HS-27A (cell line): ENCODE measurements at places on chromosomes 11 and 22.

- no peak for DNase-seq
Observed at GRCh38 chr11:13053255-13053917, 44.3 kb downstream of the RASSF10 start.

DNA sequence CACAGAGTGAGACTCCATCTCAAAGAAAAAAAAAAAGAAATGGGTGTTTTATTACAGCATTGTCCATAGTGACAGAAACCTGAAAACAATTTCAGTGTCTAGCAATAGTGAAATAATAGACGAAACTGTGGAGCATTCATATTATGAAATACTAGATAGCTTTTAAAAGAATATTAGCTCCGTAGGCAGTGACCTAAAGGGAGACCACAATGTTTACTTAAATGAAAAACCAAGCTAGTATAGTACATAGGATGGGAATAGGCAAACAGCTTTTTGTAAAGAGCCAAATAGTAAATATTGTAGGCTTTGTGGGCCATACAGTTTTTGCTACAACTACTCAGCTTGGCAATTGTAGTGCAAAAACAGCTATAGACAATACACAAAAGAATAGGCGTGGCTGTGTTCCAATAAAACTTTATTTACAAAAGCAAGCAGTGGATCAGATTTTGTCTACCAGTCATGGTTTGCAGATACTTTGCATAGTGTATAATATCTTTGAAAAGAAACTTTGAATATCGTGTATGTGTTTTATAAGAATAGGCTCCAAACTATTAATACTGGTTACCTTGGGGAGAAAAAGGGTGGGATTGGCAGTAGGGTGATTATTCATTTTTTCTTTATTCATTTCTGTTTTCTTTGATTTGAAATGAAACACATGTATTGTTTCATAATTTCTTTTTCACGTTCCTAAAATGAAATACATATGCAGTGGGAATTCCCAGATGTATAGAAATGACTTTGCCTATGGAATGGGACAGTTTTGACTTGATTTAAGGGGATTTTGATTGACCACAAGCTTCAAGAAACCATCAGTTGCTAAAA is 50.7 kb downstream of the PRR5L start:
- no peak for DNase-seq

DNA sequence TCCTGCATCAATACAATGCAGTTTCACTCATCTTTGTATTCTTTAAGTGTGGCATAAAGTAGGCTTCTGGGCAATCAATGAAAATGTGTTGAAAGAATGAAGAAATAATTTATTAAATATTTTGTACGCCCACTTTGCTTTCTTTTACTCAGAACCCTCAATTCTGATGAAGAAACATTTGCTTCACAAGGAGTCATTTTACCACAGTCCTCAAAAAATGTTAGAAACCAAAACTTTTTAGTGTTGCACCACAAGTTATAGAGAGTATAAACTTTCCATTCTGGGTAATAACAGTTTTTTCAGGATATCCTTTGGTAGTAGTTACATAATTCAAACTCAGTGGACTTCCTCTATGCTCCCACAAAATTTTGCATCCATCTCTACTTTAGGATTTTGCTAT is 360.5 kb downstream of the DLG2 start:
- no peak for DNase-seq

DNA sequence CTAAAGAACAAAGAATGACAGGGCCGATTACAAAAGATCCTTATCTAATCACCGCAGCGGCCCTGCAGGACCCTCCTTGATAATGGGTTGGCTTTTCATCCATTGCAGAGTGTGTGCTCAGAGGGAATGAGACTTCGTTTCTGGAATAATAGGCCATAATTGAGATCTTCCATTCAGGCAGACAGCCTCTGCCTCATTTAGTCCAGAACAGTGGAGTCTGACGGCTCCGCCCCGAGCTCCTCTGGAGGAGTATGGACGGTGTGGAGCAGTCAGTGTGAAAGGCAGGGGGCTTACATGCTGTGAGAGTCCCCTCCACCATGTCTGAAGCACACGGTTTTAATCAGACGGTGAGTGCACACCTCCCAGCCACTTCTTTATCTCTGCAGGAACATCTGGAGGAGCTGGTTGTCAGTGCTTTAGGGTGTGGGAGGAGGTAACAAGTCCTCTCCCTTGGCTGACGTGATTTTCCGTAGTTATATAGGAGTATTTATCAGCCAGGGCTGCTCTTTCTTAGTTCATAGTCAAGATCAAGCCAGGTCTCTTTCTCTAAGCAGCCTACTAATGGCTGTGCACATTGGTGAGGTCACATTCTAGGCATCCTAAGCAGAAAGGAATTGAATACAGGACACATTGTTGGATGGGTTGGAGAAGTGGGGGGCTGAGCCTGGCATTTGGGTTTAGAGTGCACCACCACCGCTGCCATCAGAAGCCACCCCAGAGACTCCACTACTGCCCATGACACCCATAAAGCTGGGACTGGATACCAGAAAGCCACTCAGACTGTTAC is 1477.9 kb downstream of the TBC1D22A start:
- no peak for DNase-seq

- DNase-seq = no peak
Observed at GRCh38 chr11:9203691-9204311, 61.3 kb downstream of the DENND5A start.

DNA sequence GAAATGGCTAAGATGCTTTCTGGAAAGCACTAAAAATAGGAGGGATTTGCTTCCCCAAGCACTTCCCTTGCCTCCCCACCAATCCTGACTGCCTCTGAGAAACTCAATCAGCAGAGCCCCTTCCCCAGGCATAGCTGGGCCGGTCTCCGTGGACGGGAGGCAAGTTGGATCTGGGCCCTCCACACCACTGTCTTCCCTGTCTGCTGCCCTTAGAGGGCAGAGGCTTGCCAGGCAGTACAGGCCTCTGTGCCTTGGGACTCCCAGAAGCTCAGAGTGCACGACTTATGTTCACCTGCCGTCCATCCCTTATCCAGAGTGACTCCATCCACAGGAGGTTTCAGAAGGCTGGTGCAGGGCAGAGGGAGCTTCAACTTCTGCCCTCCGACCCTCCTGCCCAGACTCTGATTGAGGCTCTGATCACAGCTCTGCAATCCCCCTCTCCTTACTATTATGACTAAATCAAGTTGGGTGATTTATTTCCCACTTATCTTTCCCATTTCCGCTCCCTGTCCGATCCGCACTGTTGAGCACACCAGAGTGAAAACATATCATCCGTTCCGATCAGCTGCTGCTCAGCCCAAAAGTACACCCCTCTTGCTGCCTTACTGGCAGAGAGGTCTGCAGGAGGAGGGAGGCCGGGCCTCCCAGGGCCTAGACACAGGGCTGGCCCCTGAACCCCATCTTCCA is 71.8 kb downstream of the DSCAML1 start:
- no peak for DNase-seq

DNA sequence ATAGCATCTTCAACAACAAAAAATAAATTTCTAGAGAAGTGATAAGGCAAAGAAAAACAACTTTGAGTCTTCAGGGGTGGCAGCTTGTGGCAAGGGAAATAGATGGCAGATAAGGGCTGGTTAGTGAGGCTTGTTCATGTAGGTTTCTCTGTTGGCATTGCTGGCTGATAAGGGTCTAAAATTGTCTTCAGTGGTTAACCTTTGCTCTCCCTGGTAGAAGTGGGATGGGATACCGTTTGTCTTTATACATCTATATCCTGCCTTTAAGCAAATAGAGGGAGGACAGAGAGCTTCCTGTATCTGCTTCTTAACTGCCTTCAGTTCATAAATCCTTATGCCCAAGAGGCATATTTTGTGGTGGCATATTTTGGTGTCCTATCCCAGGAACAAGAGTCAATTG is 57.1 kb downstream of the TRAF6 start:
- no peak for DNase-seq

GRCh38 chr22:22110548-22111266 is 128.1 kb upstream of the TOP3B start:
- peak; percentile 48 for DNase-seq

DNA sequence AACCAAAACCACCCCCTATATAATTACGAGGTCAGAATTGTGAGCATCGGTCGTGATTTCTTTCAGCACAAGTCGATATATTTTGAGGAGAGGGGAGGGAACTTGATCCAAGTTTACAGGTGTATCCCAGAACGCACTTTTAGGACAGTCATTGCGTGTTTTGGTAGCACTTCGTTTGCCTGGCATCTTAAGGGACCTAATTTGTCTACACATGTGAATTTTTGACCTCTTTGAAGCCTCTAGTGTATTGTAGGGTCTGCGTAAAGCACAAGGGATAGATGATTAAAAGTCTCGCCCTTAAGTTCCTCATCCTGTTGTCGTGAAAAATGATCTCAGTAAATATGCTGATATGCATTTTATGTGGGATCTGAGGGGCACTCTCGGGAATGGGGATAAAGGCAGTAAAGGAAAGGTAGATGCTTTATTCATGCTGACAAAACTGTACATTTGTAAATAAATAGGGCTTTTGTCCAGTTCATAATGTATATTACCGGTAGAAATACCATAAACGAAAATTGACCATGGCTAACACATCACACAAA is 632 bp upstream of the CCDC34 start:
- DNase-seq = no peak

DNA sequence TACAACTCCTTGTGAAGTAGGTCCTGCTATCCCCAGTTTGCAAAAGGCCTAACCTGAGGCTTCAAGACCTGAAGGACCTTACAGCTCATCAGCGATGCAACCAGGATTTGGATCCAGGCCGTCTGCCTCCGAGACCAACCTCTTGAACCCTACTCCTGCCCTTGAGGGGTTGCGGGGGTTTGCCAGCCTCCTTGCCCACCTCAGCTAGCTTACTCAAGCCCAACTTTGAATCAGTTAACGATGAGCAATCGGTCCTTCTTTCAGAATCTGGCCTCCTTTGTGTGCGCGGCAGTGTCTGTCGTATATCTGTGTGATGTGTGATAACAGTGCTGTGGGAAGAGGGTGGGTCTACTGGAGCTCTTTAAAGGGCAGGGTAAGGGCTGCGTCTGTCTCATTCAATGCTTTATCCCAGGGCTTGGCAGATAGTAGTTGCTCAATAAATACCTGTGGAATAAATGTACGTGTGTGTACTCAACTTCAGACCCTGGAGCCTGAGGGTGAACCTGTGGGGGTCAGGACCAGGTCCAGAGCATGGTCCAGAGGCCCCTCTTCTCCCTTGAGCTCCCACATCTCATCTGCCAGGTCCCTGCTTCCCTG is 3.2 kb downstream of the CHRM1 start:
- no peak for DNase-seq

DNA sequence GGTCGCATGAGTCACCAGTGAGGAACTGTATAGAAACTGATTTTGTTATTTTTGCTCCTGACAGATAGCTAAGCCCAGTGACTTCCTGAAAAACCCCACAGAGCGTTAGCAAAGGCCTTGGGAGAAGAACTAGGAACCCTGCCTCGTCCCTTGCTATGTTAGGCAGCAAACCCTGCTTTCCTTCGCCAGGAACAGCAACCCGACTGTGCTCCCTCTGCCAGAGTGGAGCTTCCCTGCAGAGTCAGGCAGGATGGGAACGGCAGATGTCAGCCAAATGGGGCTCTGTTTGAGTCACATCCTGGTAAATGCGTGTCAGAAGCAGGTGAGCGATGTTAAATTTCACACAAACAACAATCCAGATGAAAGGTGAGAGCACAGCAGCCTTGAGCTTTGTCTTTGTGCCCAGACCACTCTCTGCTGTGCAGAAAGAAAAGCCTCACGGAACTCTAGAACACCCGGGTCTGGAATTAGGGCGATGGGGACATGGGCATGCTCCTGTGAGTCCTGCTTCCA is 186.6 kb downstream of the ADAMTS15 start:
- DNase-seq = no peak

GRCh38 chr22:43624144-43624998 is 187.7 kb downstream of the EFCAB6 start:
- no peak for DNase-seq

- DNase-seq = no peak
Observed at GRCh38 chr22:45704648-45705047, 33.0 kb downstream of the ATXN10 start.
